Right kidney (tissue), 9 donors: ENCODE measurements at places on chromosomes 12 and 14.
A peak's percentile ranks its signal among the peaks of the same experiment; 100 is the strongest.

- peak; percentile 73 for DNase-seq
Measured at GRCh38 chr12:49092086-49092815, 2.4 kb downstream of the DHH start.

- DNase-seq: no peak
Measured at GRCh38 chr12:89857652-89858274, 149.1 kb upstream of the ATP2B1 start.

GRCh38 chr12:49537231-49537751, 1.5 kb upstream of the KCNH3 start:
- no peak for DNase-seq

DNA sequence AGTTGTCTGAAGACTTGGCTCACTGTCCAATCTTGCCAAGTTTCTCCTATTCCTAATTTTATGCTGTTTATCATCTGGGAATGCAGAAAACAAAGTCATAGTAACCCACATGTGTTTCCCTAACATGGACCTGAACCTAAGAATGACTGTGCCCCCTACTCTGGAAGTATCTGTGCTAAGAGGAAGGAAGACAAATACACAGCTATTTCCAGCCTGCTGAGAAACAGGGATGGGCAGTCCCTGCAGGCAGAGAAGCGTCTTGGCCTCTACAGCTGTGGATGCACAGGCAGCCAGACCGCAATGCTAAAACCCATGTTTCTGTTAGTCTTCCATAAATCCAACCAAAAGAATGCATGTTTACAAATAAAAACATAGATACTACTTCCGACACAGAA, 56.2 kb downstream of the DUSP16 start:
- peak; percentile 31 for DNase-seq

DNA sequence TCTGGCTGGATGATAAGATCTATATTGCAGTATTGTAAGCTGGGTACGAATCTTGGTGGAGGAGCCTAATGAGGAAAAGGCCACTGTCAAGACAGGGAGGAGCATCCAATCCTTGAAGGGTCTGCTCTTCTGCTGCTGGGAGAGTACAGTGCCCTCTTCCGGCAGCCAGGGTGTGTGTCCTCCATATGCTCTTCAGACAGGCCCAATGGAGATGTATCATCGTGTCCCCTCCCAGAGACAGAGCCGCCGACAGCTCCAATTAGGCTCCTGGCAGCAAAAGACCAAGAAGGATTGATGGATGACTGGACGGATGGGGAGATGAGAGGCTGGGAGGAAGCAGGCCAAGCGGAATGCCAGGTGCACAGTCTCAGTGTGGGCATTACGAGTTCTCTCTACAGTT, 51.6 kb upstream of the PIWIL1 start:
- no peak for DNase-seq

DNA sequence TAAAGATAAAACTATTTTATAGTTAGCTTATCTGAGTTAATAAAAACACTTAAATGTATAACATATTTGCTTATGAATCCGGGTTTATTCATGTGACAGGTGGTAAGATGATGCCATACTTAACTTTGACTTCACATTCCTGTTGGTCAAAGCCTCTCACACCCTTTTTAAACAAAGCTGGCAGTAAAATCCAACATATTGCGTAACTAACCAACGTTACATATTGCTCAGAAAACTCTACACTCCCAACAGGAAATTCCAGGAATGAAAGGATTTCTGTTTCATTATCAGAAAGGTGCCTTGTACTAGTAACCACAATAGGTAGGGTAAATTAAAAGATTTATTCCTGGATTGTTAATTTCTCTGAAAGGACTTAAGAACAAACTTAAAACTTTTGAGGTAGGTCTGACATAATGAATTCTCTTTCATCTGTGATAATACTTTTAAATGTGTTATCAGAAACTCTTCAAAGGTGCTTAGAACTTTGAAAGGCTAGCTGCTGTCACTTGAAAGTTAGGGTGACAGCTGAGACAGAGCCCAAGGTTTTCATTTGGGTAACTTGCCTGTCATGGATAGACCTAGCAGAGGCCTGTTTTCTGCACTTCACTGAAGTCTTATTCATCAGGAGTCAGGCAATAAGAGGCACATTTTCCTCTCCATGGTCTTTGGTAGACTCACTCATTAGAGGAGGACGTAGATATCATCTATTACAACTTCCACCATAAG, 23.8 kb upstream of the CATSPERB start:
- no peak for DNase-seq

DNA sequence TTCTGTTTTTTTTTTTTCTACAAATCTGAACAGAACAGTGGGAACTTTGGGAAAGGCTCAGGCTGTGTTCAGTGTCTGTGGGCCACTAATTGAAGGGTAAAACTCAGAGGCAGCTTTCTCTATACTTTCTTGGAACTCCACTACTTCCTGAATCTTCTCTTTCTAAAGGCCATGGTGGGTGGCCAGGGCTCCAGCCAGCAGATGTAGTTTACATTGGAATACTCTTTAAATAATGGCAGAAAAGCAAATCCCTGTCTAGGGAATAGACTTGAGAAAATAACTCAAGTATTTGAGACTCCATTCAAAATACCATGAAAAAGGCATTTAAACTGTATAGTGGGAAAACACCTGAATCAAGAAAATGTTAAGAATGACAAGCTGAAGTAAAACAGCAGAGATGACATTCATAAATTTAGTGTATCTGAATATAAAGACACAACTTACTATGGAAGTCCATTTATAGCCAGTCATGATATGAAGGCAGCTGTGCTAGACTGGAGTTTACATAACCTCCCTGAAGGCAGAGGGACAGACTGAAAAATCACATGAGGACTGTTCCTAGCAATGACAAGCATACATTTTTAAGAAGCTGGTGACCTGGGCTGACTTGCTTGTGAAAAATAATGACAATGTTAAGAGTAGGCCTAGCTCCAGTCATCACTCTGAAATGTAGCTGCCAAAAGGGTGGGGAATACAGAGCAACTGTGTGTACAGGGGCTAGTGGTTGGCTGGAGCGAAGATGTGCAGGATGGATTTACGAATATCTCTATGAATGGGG, 168.6 kb downstream of the STXBP6 start:
- no peak for DNase-seq

DNA sequence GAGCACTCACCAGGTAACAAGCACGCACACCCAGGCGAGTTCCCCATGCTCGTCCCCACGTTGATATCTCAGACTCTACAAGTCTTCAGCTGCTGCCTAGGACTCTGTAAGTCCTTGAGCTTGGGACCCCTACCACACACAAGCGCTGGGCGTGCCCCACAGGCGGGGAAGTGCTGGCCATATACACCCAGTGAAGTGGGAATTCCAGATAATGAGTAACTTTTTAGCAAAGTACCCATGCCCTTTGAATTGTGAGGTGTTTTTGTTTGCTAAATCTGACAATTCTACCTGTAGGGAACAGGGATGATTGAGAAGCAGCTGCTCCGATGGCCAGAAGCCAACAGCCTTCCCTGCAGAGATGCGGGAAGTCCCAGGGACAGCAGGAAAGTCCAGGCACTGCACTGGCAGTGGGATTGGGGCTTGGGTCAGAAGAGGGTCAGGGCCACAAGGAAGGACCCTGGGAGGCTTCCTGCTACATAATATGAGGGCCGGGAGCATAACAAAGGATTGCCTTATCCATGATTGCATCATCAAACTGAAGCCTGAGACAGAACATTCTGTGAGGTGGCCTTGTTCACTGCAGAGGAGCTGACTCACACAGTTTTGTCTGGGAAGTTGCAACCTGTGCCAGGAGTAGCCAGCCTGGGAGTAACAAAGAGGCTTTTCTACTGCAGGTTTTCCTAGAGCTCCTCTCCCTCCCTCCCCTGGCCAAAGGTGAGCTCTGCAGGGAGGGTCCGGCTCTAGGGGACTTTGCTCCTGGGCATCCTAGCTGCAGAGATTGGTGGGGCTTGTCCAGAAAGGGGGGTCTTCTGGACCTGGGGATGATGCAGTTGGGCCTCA, 13.2 kb upstream of the SERPINA3 start:
- DNase-seq: no peak

GRCh38 chr12:115305867-115306266, 621.9 kb upstream of the TBX3 start:
- DNase-seq: no peak
